ENCODE measurements at places on chromosomes 3 and 15.
A peak's percentile ranks its signal among the peaks of the same experiment; 100 is the strongest.

DNA sequence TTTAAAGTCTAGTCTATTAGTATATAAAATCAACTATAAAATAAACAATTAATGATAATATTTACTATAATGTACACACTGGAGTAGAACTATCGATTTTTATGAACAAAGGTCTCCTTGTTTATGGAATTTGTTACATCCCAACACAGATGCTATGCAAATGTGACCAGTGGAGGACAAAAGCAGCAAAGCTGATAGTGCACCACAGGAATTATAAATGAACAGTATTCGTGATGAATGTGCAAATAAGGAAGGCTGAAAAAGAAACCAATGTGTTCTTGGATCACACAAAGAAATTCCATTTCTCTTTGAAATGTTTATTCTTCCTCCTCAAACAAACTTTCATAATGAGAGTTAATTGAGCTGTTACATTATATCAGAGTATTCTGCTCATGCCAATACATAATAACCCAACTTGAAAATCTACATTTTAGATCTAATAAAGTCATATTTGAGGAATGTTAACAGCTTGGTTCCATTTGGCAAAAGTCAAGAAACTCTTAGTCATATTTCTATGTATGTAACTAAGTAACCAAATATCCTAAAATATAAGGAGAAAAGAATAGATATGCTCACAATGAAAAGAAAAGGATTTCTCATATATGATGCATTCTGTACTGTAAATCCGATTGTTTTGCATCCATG, 79.3 kb downstream of the NEK10 start:
- DNase-seq, result no peak

DNA sequence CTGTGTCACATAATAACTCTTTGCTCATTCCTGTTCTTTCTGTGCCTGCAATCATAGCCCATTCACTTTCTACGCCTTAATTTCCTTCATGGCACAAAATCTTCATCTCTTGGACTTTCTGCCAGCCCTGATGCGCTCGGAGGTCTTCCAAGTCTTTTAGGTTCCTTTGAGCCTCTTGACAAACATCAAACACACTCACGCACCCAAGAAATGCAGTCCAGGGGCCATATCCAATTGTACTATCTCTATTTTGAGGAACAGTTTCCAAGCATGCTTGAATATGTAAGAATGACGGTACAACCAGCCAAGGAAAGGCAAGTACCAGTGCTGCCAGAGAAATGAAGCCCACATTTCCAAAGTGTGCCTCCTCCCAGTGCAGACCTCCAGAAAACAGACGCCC, 234.1 kb downstream of the MEX3B start:
- no peak for DNase-seq

DNA sequence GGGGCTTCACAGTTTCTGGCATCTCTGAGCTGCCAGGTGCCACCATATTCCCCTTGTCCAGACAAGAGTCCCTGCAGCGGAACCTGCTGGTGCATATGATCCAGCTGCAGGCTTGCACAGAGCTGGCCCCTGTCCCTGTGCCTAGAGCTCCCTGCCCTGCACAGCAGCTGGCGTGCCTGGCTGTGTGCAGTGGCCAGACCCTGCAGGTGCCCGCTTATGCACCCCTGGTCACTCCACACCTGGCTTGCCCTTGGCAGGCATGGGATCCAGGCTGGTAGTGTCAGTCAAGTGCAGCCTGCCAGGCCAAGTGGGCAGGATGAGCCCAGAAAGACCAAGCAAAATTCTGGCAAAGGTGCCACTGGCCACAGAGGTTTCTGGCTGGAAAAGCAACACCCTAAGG, 88.6 kb upstream of the TTBK2 start:
- DNase-seq, result no peak

- no peak for DNase-seq
Measured at GRCh38 chr3:110697961-110698360, 373.7 kb upstream of the NECTIN3 start.

DNA sequence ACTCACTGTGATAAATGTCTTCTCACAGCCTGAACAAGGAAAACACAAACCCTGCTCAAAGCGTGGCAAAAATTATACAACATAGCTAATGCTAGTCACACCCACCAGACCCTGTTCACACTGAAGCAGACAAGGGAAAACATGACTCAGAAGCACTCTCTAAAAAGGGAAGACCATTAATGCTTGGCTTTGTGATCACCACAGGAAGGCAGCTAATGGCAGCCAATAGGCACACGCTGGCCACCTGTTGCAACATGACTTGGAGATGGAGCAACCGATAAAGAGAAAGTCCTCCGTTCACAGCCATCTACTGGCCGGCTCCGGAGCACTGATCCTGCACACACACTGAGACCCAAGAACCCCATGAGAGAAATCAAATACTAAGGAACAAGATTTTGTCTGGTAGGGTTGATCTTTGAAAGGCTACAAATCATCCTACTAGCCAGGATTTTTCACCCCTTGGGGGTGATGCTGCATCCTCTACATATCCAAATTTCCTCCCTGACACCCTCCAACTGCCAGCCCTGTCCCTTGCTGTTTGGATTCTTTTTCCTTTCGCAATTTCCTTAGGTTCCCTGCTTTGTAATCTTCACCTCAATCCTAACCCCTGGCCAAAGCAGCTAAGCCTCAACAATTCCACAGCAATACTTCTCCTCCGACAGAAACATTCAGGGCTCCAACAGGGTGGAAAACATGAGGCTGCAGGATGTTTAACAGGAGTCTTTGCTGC, 3.2 kb downstream of the ZXDC start:
- no peak for DNase-seq

DNA sequence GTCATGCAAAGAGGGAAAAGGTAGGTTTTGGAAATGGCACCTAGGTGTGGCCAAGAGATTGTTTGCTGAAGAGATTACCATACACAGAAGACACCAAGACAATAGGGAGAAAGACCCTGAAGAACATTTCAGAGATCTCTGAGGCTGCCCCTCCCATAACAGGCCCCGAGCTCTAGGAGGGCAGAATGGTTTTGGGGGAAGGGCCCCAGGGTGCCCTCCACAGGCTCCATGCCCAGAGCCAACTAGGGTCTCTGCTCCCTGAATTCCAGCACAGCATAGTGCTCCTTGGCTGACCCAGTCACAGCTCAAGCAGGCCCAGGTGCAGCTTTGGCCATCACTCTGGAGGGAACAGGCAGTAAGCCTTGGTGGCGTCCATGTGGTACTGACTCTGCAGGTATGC, 163.9 kb downstream of the RAB11A start:
- no peak for DNase-seq

DNA sequence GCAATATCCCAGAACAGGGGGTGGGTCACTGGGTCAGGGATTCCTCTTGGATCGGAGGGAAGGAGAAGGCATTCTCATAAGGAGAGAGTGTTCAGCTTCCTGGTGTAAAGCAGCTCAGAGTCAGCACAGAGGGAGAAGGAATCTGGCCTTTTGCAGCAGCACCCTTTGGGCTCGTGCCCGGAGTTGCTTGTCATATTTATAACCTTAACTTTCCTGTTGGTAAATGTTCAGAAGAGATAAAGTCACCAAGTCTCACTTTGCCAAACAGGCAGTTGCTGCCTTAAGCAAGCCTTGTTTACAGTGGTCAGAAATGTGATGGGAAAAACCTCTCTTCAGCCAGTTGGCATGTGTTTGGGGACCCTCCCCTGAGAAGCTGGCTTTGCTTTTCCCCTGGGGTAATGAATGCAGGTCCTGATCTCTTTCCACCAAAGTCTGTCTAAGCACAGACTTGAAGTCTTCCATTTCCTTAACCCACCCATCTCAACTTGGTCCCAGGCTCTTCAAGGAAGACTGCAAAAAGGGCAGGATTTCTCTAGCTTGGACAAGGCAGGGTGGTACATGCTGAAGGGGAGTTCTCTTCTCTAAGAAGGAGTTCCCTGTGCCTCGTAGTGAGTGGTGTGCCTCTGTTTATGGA, 206.9 kb upstream of the BHLHE40 start:
- DNase-seq, result no peak

- DNase-seq, result no peak
Measured at GRCh38 chr15:47862402-47862801, 145.1 kb downstream of the SEMA6D start.

DNA sequence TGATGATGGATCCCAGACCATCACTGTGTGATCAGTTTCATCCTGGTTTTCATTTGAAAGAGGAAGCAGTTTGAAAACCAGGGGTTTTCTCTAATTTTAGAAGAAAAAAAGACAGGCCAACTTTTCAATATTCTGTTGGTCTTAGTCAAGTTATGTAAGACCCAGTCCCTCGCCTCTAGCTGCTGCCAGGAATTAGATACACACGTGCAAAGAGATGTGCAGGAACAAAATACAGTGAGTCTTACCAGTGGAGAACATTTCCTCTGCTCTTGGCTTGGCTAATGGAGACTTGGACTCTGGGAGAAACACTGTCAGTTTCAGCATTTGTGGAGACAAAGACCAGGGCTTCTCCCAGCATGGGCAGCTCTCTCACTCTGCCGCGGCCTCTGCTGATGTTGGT, 214.9 kb upstream of the C2CD4B start:
- DNase-seq, result no peak

- no peak for DNase-seq
Measured at GRCh38 chr15:80153900-80154299, 1.1 kb downstream of the FAH start.

- no peak for DNase-seq
Measured at GRCh38 chr15:25249236-25250010, 189.4 kb downstream of the UBE3A start.

DNA sequence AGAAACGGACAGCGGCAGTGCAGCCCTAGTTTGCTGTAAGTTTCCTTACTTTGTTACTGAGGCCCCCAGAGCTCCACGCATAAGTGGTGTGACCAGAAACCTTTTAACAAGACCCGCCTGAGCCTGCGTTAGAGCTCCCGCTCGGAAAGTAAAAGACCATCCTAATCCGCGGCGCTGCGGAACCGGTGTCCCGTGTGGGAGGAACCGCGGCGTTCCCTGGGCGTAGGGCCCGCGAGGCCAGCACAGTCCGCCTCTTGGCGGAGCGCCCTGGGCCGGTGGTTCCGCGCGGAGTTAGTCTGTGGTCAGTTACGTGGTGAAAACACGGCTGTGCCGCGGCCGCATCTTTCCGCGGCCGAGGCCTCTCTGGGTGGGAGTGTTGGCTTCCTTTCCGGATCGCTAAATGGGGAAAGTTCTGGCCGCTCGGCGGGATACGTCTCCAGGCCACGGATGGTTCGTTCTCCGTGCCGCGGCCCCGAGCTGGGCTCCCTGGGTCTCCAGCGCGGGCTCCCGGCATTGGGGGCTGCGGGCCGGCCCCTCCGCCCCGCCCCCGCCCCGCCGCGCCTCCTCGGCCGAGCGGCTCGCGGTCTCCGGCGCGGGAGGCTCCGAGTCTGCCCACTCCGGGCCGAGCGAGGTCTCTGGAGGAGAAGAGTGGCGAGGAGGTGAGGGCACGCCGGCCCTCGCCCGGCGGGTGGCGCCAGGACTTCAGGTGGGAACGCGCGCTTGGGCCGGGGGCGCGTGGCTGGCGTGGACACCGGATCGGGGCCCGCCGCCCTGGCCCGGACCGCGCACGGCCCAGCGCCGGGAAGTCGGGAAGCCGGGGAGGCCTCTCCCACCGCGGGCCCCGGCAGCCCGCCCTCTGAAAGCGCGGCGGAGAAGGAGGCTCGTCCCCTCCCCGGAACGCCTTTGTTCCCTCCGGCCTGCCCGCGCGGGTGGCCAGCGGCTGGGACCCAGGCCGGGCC, 754 bp downstream of the B3GNT5 start:
- peak; percentile 61 for DNase-seq

DNA sequence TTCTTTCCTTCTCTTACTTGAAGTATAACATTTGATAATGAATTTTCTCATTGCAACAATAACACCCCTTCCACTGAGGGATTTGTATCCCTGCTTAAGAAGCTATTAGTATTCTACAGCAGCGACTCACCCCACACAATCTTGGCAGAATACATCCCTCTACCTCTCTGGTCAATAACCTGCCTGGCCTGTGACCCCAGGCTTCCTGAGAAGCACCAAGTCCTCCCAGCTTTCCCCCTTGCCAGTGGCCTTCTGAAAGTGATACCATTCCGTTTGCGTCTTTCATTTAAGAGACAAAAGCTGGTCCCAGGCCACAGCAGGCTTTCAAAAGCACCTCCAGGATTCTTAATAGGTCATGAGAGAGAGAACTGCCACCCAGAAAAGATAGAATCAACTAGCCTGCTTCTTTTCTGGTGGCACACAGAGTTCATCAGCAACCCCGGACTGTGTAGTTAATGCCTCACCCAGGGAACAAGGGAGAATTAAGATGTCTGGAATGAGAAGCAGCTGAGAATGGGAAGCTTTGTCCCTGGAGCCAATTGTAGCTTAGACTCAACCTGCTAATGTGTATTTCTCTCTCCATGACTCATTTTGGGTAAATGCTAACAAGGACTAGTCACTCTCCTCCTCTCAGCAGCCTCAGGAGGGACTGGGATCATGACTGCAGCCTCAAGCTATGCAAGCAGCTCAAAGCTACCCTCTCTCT, 101.0 kb upstream of the CPNE4 start:
- DNase-seq, result no peak

DNA sequence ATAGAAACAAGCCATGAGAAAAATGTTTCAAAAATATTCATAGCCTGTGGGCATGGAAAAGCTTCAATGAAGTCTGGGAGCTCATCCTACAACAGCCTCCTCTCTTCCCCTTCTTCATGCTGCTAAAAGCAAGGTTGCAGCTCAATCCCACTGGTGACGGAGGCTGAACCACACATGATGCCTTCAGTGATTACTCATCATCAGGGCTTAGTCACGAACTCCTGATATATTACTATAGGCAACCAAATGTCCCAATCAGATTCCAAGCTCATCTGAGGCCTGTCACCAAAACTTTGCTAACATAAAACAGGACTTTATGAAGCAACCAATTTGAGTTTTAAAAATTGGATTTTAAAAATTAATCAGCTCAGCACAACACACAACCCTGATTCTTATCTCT, 24.0 kb upstream of the SLC24A5 start:
- DNase-seq, result no peak

- DNase-seq, result no peak
Measured at GRCh38 chr3:15217841-15218267, 11.8 kb downstream of the CAPN7 start.

DNA sequence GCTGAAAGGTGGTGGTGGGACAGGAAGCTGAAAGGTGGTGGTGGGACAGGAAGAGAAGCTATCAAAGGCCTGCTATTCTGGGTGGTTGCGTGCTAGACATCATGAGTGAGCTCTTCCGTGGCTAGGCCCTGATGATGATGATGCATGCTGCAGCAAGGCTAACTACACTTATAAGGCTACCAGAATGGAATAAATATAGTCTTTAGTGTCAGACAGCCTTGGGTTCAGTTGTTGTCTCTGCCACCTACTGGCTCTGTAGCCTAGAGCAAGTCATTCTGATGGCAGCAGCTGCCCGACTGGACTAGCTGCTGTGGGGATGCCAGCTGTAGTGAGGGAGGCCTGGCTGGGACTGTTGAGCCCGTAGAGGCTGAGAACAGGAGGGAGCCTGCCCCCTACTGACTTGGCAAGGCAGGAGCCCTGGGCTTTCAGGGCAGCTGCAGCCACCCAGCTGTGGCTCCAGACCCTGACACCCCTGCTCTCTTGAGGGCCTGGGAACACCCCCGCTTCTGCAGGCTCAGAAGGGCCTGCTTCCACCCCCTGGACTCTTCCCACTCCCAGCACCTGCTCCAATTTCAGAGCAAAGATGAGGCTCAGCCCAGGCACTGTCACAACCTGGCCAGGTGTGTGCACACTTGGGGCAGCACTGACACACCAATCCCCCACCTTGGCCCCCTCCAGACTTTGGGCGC, 21.4 kb upstream of the ZBED2 start:
- DNase-seq, result no peak

GRCh38 chr3:104510131-104510849, 856.4 kb upstream of the ALCAM start:
- DNase-seq, result peak; percentile 2

- DNase-seq, result no peak
Measured at GRCh38 chr15:57190208-57190607, 186.1 kb upstream of the CGNL1 start.

All from renal pelvis (tissue), 12 donors.